ENCODE measurements at places on chromosomes 6 and 20.

- DNase-seq = no peak
These were observed 15.4 kb upstream of the L3MBTL1 start for GRCh38 chr20:43492101-43492500.

- DNase-seq = no peak
These were observed 7.7 kb downstream of the PROCR start for GRCh38 chr20:35179292-35180212.

DNA sequence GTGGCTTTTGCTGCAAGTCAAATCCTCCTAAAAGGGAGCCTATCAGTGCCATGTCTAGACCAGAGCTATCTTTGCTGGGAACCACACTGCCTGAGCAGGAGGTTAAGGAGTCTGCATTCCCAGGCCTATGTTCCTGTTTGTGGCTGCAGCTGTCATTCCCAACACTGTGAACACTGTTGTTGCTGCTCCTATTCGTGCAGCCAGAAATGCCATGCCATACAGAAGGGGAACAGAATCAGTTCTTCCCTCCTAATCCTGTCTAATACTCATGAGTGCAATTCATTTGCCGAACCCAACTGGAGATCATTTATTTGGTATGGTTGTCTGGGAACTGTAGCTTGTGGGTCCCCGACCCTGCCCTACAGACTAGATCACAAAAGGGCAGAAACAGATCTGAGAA lies 406.5 kb upstream of the GJE1 start:
- no peak for DNase-seq

GRCh38 chr6:32943864-32944649 lies 3.2 kb upstream of the HLA-DMB start:
- DNase-seq = no peak

- peak; percentile 37 for DNase-seq
These were observed 97.8 kb downstream of the ANKS1A start for GRCh38 chr6:34986845-34987246.

DNA sequence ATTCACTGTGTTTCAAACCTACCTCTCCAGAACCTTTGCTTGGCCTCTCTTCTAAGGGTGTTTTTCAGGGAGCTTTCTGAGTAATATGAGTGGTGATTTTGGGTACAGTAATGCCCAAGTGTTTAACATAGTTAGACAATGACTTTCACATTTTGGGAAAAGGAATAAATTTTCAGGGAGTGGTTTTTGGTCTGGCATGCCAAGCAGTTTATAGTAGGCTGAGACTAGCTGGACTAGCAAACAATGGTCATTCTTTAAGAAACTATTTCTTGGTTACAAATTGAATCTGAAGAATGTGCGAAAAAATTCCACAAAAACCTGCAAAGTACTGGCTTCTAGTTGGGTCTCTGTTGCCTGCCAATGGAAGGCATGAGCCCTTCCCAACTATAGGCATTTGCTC lies 15.4 kb downstream of the FNDC1 start:
- no peak for DNase-seq

DNA sequence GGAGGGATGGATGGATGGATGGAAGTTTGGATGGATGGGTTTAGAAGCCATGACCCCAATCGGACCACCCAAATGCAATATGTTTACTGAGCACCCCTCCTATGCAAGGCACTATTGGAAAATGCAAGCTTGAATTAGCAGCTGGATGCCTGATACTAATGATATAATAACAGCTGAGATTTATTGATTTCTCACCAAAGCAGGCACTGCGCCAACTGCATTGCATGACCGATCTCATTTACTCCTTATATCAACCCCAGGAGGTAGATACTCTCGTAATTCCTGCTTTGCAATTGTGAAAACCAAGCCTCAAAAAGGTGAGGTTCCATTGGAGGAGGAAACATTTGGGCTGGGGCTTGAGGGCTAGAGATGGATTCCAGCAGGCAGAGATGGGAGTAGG lies 89.7 kb downstream of the KCNB1 start:
- DNase-seq = no peak

GRCh38 chr6:100503043-100503705 lies 38.5 kb upstream of the SIM1 start:
- DNase-seq = no peak

- DNase-seq = no peak
These were observed 275.3 kb downstream of the ALDH8A1 start for GRCh38 chr6:134674562-134674961.

DNA sequence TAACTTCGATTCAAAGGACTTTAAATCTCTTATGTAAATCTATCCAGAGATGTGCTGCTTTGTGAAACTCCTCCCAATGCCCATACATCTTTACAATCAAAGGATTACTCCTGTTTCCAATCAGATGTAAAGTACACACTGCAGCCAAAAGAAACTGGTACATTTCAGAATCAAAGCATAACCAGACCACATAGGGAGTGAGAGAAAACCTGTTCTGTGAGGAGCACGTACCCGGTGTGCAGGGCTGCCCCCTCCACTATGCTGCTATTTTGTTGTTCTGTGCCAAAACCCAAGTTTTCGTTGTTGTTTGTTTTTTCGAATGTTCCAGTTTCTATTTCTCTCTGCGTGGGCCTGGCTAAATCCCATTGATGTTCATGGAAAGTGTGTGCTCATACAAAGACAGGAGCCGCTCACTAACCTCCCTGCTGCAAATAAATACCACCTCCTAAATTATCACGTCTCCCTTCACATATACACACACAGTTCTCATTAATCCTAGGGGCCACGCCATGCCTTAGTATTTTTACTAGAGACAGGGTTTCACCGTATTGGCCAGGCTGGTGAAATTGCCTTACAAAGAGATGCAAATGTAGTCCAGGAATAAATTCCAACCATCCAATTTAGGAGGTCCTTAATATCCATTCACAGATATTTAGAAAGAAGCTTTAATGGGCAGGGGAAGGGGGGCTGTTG lies 52.9 kb downstream of the ATP9A start:
- no peak for DNase-seq

GRCh38 chr6:1439349-1439748 lies 50.0 kb downstream of the FOXF2 start:
- no peak for DNase-seq

DNA sequence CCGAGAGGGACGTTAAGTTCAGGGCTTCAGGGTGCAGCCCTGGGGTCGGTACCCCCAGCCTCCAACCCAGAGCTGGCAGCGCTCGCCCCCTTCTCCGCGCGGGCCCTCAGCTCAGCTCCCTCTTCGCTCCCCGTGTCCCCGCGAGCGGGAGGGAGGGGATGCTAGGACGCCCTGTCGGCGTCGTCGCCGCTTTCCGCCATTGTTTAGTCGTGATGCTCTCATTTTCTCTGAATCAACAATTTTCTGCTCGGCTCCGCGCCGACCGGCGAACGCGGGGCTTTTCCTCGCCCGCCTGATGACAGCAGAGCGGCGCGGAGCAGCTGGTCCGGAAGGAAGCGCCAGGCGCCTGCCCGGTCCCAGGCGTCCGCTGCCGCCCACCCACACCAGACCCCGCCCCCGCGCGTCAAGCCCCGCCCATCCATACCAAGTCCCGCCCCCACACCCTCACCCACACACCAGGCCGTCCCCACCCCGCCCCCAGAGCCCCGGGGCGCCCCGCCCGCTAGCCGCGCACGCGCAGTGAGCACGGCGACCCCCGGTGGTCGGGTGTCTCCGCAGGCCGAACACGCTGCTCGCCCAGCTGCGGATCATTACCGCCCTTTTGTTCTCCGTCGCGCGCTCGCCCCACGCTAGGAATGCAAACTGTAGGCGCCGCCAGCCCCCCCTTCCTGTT lies 50.1 kb upstream of the SLC32A1 start:
- peak; percentile 46 for DNase-seq

DNA sequence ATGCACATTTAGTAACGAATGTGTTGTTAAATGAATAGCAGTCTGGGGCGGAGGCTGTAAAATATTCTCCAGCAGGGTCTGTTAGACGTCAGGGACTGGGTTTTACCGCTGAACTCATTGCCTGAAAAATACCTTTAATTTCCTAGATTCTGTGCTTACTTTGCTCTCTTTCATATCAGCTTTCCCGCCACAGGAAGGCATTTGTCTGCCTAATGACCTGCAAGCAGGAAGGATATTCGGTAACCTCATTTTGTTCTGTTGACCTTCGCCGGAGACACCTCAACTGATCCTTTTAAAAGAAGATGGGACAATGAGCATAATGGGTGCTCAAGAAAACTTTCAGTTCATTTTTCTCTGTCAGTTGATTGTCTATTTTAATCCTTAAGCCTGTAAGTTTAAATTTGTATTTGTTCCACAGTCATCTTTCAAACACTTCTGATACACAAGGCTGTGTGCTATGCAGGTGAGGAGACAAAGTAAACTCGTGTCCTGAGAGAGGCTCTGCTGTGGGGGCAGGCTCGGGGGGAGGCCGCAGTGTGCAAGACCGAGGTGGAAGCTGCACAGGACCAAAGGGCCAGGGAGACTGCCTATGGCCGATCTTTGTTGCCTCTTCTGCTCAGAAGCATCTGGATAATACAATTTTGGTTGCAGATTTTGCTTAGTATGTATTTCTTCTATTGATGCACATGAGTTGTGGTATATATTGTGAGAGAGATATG lies 27.4 kb upstream of the SIM1 start:
- DNase-seq = no peak
